ENCODE measurements at places on chromosomes 1 and 21.

GRCh38 chr1:64984737-64985136, 18.4 kb upstream of the JAK1 start:
- DNase-seq: no peak

GRCh38 chr1:150234566-150235293, 1.2 kb downstream of the ANP32E start:
- DNase-seq: peak; percentile 82

DNA sequence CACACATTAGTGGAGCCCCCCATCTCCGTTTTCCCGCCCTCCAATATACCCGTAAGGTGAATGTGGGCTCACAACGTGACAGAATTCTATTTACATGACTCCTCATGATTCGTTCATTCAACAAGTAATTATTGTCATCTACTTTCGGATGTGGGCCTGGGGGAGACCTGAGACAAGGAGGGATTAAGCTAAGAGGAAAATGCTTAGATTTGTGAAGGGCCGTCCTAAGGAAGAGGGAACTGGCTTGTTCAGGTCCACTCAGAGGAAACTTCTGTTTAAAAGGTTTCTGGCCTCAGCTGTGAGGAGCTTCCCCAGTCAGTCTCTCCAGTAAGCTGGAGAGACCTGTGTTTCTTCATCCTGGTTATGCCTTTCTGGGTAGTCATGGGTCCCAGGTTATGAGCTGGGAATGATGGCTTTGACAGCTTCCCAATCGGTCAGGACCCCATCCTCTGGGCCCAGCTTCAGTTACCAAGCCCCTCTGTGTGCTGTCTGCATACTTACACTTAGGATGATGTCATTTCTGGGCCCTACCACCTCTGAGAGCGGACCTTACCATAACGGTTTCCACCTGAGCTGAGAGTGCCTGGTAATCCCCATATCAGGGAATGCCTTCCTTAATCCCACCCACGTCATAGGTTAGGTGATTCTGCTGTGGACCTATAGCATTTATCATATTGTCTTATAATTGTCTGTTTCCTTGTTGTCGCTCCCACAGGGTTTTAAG, 687 bp upstream of the ERI3 start:
- no peak for DNase-seq

- no peak for DNase-seq
Observed at GRCh38 chr1:2554621-2555387, 1.4 kb upstream of the TNFRSF14 start.

DNA sequence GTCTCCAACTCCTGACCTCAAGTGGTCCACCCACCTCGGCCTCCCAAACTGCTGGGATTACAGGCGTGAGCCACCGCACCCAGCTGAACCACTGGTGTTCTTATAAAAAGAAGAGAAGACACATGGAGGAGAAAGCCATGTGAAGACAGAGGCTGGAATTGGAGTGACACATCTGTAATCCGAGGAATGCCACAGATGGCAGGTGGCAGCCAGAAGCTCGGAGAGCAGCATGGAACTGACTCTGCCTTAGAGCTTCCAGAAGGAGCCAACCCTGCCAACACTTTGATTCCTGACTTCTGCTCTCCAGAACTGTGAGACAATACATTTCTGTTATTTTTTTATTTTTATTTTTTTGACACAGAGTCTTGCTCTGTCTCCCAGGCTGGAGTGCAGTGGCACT, 59.0 kb upstream of the ATP2B4 start:
- DNase-seq: no peak

DNA sequence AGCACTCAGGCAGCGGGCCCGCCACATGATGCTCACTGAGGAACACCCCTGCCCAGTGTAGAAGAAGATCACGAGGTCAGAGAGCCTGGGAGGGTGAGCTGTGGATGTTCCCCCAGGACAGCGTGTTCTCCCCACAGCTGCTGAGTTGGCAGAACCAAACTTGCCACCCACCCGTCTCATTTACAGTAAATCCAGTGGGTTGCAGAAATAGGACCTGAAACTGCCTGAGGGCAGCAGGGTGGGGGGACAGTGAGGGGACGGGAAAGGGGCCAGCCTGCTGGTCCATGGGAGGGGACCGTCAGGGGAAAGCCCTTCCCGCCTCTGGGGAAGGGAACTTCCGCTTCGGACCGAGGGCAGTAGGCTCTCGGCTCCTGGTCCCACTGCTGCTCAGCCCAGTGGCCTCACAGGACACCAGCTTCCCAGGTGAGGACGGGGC, at the start of gene C1QB:
Gene C1QB (plus strand): TSS at position 356 of the 436 bp plus-strand sequence. CDS start 6,227 bp downstream, outside the sequence.
- DNase-seq: no peak

DNA sequence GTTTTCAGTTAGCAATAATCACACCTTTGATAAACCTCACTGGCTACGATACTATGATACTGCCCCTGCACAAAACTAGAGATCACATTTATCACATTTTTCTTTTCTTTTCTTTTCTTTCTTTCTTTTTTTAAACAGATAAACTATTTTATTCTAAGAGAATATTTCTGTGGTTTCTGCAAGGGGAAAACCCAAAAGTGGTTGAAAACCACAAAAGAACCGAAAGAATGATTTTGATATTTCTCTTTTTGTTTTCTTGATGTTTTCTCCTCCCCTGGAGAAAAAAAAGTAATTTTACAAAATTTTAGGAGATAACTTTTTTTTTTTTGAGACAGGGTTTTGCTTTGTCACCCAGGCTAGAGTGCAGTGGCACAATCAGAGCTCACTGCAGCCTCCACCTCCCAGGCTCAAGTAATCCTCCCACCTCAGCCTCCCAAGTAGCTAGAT, 18.4 kb upstream of the FRRS1 start:
- DNase-seq: no peak

- no peak for DNase-seq
Observed at GRCh38 chr1:27713869-27714513, 11.8 kb upstream of the FAM76A start.

- peak; percentile 37 for DNase-seq
Observed at GRCh38 chr1:168608796-168609715, 32.7 kb downstream of the XCL1 start.

DNA sequence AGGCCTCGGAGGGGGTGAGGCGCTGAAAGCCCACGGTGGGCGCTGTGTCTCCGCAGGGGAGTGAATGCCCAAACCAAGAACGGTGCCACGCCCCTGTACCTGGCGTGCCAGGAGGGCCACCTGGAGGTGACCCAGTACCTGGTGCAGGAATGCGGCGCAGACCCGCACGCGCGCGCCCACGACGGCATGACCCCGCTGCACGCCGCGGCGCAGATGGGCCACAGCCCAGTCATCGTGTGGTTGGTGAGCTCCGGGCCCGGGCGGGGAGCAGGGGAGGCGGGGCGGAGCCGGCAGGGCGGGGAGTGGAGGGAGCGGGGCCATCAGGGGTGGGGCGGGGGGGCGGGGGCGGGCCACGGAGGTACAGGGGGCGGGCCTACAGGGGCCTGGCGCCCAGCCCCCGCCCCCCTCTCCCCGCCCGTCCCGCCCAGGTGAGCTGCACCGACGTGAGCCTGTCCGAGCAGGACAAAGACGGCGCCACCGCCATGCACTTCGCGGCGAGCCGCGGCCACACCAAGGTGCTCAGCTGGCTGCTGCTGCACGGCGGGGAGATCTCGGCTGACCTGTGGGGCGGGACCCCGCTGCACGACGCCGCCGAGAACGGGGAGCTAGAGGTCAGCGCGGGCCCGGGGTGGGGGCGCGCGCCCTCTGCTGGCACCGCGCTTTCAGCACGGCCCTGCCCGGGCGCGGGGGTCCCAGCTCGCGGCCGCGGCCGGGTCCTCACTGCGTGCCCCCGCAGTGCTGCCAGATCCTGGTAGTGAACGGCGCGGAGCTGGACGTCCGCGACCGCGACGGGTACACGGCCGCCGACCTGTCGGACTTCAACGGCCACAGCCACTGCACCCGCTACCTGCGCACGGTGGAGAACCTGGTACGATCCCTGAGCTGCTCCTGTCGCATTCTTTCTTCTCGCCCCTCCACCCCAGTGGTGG, 15.9 kb downstream of the ESPN start:
- peak; percentile 72 for DNase-seq

DNA sequence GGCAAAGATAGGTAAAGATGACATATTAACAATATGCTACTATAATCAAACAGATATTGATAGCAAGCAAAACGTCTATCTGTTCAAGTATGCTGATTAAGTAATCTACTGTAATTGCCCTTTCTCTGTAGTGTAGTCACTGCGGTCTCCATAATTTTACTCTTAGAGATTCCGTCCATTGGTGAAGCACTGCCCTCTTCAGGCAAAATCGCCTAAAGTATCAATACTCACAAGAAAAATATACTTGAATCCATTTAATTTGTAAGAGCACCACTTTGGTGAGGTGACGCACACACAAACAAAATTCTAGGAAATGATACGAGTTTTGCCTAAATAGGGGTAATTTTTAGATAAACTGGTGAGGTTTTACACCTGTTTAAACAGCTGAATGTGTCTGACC, 434.6 kb upstream of the CHRM3 start:
- DNase-seq: peak; percentile 68

GRCh38 chr1:153685544-153686340, 7.3 kb downstream of the NPR1 start:
- DNase-seq: no peak
